ENCODE measurements at places on chromosomes 13 and 19. TPM values are rescaled to one million over a fixed set of nuclear protein-coding genes. Genes with fewer than 3 reads are reported as not detected.

- no peak for DNase-seq
Observed at GRCh38 chr19:18612051-18612771, 459 bp upstream of the TMEM59L start.

DNA sequence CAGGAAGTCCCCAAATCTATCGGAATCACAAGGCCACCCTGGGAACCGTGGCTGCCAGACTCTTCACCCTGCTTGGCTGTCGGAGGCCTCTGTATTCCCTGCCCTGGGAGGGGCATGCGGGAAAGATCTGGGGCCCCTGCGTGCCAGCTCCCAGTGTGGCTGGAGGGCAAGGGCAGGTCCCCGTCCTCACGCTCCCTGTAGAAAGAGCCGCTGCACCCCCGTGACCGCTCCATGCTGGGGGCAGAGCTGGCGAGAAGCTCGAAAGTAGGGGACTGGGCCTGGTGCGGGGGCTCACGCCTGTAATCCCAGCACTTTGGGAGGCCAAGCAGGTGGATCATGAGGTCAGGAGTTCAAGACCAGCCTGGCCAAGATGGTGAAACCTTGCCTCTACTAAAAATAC, 208.4 kb upstream of the SOX1 start:
- no peak for DNase-seq

DNA sequence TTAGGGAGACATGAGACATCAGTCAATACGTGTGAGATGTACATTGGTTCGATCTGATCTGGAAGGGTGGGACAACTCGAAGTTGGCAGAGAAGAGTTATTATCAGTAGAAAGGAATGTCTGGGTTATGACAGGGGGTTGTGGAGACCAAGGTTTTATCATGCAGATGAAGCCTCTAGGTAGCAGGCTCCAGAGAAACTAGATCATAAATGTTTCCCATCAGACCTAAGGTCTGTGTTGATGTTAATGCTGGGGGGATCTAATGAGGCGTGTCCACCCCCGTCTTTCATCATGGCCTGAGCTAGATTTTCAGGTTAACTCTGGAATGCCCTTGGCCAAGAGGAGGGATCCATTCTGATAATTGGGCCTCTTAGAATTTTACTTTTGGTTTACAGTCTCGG, 187.0 kb upstream of the KL start:
- no peak for DNase-seq

DNA sequence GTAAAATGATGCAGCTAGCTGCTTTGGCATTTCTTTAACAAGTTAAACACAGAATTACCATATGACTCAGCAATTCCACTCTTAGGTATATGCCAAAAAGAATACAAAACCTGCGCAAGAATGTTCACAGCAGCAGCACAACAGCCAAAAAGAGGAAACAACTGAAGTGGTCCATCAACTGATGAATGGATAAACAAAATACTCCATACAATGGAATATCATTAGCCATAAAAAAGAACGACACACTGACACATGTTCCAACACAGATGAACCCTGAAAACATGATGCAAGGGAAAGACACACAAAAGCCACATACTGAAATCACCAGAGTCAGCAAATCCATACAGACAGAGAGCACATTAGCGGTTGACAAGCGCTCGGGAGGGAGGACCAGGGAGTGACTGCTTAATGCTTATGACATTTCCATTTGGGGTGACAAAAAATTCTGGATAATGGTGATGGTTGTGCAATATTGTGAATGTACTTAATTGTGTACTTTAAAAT, 3.0 kb downstream of the PCID2 start:
- no peak for DNase-seq

- no peak for DNase-seq
Observed at GRCh38 chr13:110426735-110427134, 119.7 kb downstream of the COL4A2 start.

DNA sequence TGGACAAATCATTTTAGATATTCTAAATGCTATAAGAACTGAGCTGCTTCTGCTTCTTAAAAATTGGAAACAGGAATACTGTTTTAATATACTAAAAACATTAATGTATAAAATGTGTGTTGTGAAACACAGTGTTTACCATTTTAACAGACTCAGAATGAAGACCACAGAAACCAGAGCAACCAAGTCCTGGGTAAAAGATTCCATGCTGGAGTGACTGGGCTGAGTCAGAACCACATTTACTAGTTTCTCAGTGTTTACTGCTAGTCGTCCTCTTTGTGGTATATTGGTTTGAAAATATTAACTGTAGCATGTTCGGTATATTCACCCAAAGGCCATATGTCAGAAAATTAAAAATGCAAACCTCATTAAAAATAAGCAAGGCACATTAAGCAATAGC, 31.9 kb downstream of the ANKRD10 start:
- DNase-seq, result no peak

DNA sequence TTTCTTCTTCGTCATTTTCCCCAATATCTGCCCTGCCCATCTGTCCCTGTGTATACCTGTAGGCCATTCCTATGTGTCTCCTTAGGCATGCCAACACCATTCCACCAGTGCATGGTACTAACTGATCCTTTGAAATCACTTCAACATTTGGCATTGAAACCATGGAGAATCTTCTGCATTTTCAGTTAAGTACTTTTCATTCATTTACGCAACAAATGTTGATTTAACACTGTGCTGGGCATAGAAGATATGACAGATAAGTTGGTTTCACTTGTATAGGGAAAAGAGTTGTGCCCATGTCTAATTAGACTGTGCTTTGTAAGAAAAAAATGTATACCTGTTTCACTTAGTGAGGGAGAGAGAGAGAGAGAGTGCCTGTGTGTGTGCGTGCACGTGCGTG, 77.9 kb upstream of the FLT1 start:
- no peak for DNase-seq

Gene KBTBD6
- 8.2 TPM for total RNA-seq

Gene NEK3
- 16.8 TPM for total RNA-seq

Gene IFNL1
- total RNA-seq, result not detected

Gene ZNF177
- total RNA-seq, result 8.3 TPM
